ENCODE measurements at places on chromosomes 7 and 10. TPM values are rescaled to one million over a fixed set of nuclear protein-coding genes. Genes with fewer than 3 reads are reported as not detected.

The SLC26A5 gene
- 0.55 TPM for total RNA-seq

The LLCFC1 gene
- not detected for total RNA-seq

The ZNF727 gene
- 1.9 TPM for total RNA-seq

The HMX3 gene
- not detected for total RNA-seq

The HOXA1 gene
- total RNA-seq, result 2.6 TPM

The DPYSL4 gene
- total RNA-seq, result 0.91 TPM

The PGAM2 gene
- not detected for total RNA-seq

The SLC13A1 gene
- total RNA-seq, result not detected

DNA sequence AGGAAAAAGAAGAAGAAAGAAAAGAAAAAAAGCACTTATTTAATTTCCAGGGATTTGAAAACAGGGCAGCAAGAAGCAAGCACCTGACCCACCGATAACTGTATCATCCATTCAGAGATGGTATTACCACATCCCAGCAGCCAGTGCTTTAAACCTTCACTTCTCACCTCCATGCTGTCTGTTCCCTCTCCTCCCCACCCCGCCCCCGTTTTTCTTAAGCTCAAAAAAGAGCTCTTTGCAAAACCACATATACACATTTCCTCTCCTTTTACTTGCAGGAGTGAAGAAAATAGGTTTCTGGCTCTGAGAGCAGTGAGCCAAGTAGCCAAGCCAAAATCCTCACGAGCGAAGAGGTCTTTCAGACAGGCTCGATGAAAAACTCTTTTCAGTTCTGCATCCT is 2.2 kb downstream of the STOX1 start:
- peaks cover 11% of the 10 kb centered on the region for H3K27me3 ChIP-seq
- H3K4me1 ChIP-seq, result peaks cover 11% of the 10 kb centered on the region
- DNase-seq, result no peak
- no peak overlapping the region for H3K27ac ChIP-seq
- no peaks in the 10 kb centered on the region for H3K36me3 ChIP-seq

DNA sequence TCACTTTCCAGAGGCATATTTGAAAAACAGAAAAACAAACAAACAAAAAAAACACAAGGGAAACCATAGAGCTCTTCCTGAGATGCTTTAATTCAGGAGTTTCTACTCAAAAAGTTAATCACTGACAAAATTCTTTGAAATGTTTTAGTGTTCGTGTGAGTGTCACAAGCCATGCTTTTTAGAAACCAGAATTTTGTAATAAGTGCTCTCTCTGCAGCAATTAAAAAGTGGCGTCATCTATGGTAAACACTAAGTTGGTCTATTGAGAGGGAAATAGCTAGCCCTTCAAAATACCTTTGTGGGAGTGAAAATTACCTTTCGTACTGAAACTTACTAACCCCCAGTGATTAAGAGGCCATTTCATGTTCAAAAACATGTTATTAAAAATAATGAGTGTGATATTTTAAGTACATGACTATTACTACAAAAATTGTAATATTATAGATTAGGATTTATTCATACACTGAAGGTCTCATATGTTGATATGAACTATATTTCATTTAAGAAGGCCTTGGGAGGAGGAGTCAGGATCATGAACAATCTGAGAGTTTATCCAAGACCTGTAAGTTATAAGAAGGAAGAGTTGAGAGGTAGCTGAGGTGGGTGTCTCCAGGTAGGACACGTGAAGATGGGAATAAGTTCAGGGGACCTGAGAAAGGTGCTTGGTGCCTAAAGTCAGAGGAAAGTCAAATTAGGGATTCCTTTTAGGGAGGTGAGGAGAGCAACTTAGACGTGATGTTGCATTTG is 94.6 kb downstream of the PPP1R9A start:
- H3K27ac ChIP-seq, result no peak overlapping the region
- H3K4me3 ChIP-seq, result no peak overlapping the region
- no peaks in the 10 kb centered on the region for H3K36me3 ChIP-seq
- H3K27me3 ChIP-seq, result no peaks in the 10 kb centered on the region

DNA sequence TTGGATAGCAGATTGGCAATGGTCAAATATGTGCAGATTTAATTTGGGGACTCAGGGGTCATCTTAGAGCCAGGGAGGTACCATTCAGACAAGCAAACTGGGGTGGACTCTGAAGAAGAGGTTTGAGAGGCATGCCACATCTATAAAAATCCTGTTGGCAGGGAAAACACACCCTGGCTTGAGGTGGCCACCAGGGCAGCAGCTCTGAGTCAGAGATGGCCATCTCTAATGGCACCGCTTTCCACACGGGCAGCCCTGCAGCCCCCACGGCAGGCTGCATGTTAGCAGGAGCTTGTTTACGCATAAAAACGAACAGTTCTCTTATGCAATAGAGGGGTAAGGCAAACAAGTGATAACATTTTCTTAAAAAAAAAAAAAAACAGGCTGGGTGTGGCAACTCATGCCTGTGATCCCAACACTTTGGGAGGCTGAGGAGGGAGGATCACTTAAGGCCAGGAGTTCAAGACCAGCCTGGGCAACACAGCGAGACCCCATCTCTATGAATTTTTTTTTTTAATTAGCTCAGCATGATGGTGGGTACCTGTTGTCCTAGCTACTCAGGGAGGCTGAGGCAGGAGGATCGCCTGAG is 14.9 kb downstream of the DLG5 start:
- H3K4me3 ChIP-seq, result no peak overlapping the region
- H3K36me3 ChIP-seq, result no peaks in the 10 kb centered on the region
- H3K27ac ChIP-seq, result no peak overlapping the region
- DNase-seq, result no peak
- no peaks in the 10 kb centered on the region for H3K27me3 ChIP-seq

GRCh38 chr10:61286686-61287085 is 166.5 kb downstream of the TMEM26 start:
- H3K27me3 ChIP-seq, result no peaks in the 10 kb centered on the region
- no peaks in the 10 kb centered on the region for H3K36me3 ChIP-seq
- no peak for DNase-seq
- H3K4me1 ChIP-seq, result peaks cover 4% of the 10 kb centered on the region
- no peak overlapping the region for H3K27ac ChIP-seq
- no peak overlapping the region for H3K4me3 ChIP-seq

- no peaks in the 10 kb centered on the region for H3K27me3 ChIP-seq
- H3K4me1 ChIP-seq, result peaks cover 65% of the 10 kb centered on the region
- peaks cover 6% of the 10 kb centered on the region for H3K36me3 ChIP-seq
- H3K4me3 ChIP-seq, result no peak overlapping the region
These were observed 5.2 kb downstream of the PSMG3 start for GRCh38 chr7:1564603-1565022.

GRCh38 chr7:99623091-99623693 is 6.4 kb downstream of the ZSCAN25 start:
- peaks cover 98% of the 10 kb centered on the region for H3K36me3 ChIP-seq
- no peaks in the 10 kb centered on the region for H3K27me3 ChIP-seq
- H3K27ac ChIP-seq, result no peak overlapping the region
- no peak for DNase-seq
- peaks cover 18% of the 10 kb centered on the region for H3K4me1 ChIP-seq
- H3K4me3 ChIP-seq, result no peak overlapping the region

- H3K27ac ChIP-seq, result peak overlapping the region; percentile 48
- H3K27me3 ChIP-seq, result no peaks in the 10 kb centered on the region
- no peaks in the 10 kb centered on the region for H3K36me3 ChIP-seq
- peaks cover 6% of the 10 kb centered on the region for H3K4me1 ChIP-seq
These were observed 524.4 kb downstream of the SUGCT start for GRCh38 chr7:40659231-40659630.

GRCh38 chr10:7275761-7276440 is 134.9 kb downstream of the SFMBT2 start:
- no peak overlapping the region for H3K4me3 ChIP-seq
- no peaks in the 10 kb centered on the region for H3K27me3 ChIP-seq
- H3K4me1 ChIP-seq, result no peaks in the 10 kb centered on the region
- H3K36me3 ChIP-seq, result no peaks in the 10 kb centered on the region
- no peak overlapping the region for H3K27ac ChIP-seq
- DNase-seq, result no peak

GRCh38 chr10:75032813-75033212 is 78.6 kb upstream of the SAMD8 start:
- peaks cover 28% of the 10 kb centered on the region for H3K36me3 ChIP-seq
- no peak for DNase-seq

GRCh38 chr10:3757638-3758490 is 27.1 kb downstream of the KLF6 start:
- peaks cover 40% of the 10 kb centered on the region for H3K4me1 ChIP-seq
- H3K27ac ChIP-seq, result peak overlapping the region; percentile 60
- no peaks in the 10 kb centered on the region for H3K27me3 ChIP-seq
- H3K36me3 ChIP-seq, result no peaks in the 10 kb centered on the region
- DNase-seq, result peak; percentile 56

- H3K27me3 ChIP-seq, result peaks cover under 1% of the 10 kb centered on the region
- no peak for DNase-seq
- no peaks in the 10 kb centered on the region for H3K4me1 ChIP-seq
- no peak overlapping the region for H3K4me3 ChIP-seq
- no peaks in the 10 kb centered on the region for H3K36me3 ChIP-seq
These were observed 6.3 kb downstream of the C10orf67 start for GRCh38 chr10:23338155-23338828.

DNA sequence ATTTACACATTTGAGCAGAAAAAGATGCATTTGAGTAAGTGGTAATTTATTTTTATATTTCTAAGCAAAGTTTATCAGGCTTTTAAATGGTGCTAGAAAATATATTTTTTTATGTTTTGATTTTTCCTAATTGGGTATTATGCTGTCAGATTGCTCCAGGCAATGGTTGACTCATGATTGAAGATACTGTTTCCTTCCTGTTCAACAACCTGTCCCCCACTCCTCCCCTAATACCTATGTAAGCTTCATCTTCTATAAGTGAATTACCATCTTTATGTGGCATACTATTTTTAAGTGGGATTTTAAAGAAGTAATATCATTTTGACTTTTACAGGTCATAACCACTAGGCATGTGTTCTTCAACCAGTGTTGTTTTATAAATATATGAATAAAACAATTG is 21.4 kb downstream of the TSPAN13 start:
- H3K27ac ChIP-seq, result no peak overlapping the region
- H3K4me3 ChIP-seq, result no peak overlapping the region
- H3K4me1 ChIP-seq, result peaks cover 10% of the 10 kb centered on the region
- H3K36me3 ChIP-seq, result no peaks in the 10 kb centered on the region

GRCh38 chr7:98251231-98251600 is 816 bp downstream of the TECPR1 start:
- peak overlapping the region; percentile 94 for H3K4me3 ChIP-seq
- H3K36me3 ChIP-seq, result no peaks in the 10 kb centered on the region
- H3K27ac ChIP-seq, result peak overlapping the region; percentile 87
- DNase-seq, result no peak
- H3K27me3 ChIP-seq, result no peaks in the 10 kb centered on the region
- H3K4me1 ChIP-seq, result peaks cover 28% of the 10 kb centered on the region

DNA sequence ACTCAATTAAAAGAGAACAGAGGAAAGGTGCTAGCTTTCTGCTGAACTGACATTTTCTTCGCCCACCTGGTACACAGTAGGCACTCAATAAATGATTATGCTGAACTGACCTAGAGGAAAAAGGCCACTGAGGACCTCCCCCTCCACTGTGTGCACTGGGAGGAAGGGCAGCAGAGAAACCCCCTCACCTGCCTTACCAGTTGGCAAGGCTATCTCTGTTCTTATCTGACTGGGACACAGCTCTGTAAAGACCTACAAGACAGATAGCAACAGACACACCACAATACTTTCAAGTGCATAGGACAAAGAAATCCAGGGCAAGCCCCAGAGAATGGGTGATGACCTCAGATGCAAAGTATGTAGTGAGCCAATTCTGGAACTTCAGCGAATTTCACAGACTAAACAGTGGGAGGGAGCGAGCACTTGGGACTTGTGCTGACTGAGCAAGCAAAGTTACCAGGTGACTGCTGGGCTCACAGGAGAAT is 30.4 kb downstream of the PDLIM1 start:
- H3K4me1 ChIP-seq, result peaks cover 13% of the 10 kb centered on the region
- H3K36me3 ChIP-seq, result peaks cover 41% of the 10 kb centered on the region
- no peaks in the 10 kb centered on the region for H3K27me3 ChIP-seq
- no peak overlapping the region for H3K27ac ChIP-seq
- no peak overlapping the region for H3K4me3 ChIP-seq
- no peak for DNase-seq

- no peaks in the 10 kb centered on the region for H3K36me3 ChIP-seq
- peaks cover 5% of the 10 kb centered on the region for H3K4me1 ChIP-seq
- H3K27ac ChIP-seq, result no peak overlapping the region
- no peaks in the 10 kb centered on the region for H3K27me3 ChIP-seq
These were observed 546.0 kb upstream of the FZD8 start for GRCh38 chr10:36188080-36188453.

DNA sequence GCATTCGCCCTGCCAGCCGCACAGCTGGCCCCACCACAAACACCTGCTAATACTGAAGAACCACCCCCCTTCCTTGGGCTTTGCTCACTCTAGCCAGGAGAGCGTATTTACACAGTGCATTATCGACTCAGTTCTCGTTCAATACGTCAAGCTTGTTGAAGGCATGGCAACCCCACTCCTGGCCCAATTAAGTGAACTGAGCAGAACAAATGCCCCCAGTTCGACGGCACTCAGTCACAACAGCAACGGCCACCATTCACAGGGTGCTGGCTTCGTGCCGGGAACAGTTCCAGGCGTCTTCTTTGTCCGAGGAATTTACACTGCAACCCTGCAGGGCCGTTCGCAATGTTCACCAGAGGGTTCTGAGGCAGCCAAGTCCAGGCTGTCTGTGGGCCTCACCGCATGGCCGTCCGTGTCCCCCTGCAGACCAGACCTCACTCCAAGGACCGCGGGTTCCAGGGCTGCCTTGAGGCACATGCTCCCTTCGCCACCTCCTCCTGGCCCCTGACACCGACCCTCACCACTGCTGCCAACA is 175.3 kb downstream of the DIP2C start:
- H3K4me1 ChIP-seq, result peaks cover 21% of the 10 kb centered on the region
- no peak overlapping the region for H3K4me3 ChIP-seq
- H3K27ac ChIP-seq, result no peak overlapping the region
- no peaks in the 10 kb centered on the region for H3K27me3 ChIP-seq
- no peak for DNase-seq

- H3K36me3 ChIP-seq, result no peaks in the 10 kb centered on the region
- no peaks in the 10 kb centered on the region for H3K27me3 ChIP-seq
- H3K4me1 ChIP-seq, result no peaks in the 10 kb centered on the region
These were observed 25.1 kb downstream of the NRCAM start for GRCh38 chr7:108431099-108431498.

DNA sequence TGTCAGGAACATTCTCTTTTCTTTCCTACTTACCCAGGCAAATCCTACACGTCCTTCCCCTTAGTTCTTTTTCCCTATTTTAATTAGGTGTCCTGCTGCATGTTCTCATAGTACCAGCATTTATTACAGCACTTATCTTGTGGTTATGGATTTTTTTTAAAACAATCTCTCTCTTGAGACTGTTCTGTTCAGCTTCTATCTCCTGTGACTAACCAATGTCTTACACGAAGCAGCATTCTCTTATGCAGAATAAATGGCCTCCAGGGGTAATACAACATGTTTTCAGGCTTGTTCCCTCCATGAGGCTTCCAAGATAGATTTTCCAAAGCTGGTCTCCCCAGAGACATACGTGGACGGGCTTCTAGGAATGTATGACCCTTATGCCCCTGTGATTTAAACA is 1096.1 kb upstream of the CELF2 start:
- no peak overlapping the region for H3K27ac ChIP-seq
- no peaks in the 10 kb centered on the region for H3K27me3 ChIP-seq
- no peaks in the 10 kb centered on the region for H3K4me1 ChIP-seq
